ENCODE measurements at places on chromosomes 12 and 14.

DNA sequence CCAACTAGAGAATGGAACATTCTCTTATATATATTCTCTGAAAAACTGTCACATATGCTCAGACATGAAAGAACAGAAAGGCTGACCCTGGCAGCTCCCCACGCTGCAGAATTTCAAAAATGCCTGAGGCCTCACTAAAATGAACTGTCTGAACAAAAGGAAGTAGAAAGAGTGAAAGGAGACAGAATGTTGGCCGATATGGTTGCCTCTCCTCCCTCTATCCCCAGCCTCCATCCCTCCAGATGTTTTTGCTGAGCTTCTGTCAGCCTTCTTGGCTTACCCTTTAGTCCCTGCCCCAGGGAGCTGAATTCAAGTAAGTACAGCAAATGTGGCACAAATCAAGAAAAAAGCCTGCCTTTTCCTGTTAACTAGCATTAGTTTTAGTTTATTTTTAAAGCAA is 6.9 kb downstream of the SMCO2 start:
- H3K4me1 ChIP-seq, result no peaks in the 10 kb centered on the region
- H3K27ac ChIP-seq, result no peak overlapping the region
- H3K27me3 ChIP-seq, result no peaks in the 10 kb centered on the region

DNA sequence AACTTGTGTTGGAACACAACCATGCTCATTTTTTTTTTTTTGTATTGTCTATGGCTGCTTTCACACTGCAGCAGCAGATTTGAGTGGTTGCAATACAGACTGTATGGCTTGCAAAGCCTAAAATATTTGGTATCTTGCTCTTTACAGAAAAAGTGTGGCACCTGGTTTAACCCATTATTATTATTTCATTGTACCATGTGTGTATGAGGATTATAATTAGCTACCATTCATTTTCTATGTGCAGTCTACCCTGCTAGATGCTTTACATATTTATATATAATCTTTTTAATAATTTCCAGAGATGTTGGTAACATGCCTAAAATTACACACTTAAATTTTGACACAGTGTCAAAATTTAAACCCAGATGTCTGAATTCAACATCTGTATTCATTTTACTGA is 37.7 kb downstream of the SPATS2 start:
- H3K27me3 ChIP-seq, result no peaks in the 10 kb centered on the region
- H3K4me3 ChIP-seq, result no peak overlapping the region
- H3K27ac ChIP-seq, result no peak overlapping the region
- no peaks in the 10 kb centered on the region for H3K36me3 ChIP-seq

DNA sequence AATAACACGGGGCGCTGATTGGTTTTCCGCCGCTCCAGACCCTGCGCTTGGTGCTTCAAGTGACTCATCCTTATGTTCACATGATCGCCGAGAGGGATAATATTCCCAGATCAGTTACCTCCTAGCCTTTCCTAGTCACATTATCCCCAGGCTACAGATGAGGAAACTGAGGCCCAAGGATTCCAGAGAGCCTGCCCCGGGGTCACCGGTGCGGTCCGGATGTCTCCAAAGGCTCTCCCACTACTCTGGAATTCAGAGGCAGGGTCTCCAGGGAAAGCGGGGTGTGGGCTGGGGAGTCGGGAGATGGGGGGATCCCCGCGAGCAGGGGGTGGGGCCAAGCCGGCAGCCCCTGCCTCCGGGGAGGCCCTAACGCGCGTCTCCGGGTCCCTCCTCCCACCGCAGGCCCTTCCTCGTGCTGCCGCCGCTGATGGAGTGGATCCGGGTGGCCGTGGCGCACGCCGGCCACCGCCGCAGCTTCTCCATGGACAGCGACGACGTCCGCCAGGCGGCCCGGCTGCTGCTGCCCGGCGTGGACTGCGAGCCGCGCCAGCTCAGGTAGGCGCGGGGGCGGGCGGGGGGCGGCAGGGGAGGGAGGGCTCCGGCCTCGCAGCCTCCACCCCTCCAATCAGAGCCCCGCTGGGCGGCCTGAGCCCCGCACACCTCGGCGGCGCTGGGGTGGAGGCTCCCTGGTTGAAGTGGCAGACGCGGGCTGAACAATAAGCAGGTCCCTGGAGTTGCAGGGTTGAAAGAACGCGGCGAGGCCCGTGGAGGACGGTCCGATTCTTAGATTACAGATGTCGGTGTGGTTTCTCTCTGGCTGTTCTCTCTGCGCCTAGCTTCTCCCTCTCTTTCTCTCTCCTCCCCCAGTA is 104.6 kb upstream of the PWP1 start:
- H3K27me3 ChIP-seq, result no peaks in the 10 kb centered on the region
- no peak overlapping the region for H3K27ac ChIP-seq
- H3K36me3 ChIP-seq, result peaks cover 13% of the 10 kb centered on the region
- H3K4me3 ChIP-seq, result no peak overlapping the region
- no peak for DNase-seq

GRCh38 chr14:51333901-51334521 is 94.0 kb downstream of the TMX1 start:
- no peaks in the 10 kb centered on the region for H3K36me3 ChIP-seq
- H3K27ac ChIP-seq, result no peak overlapping the region
- no peaks in the 10 kb centered on the region for H3K27me3 ChIP-seq
- DNase-seq, result no peak

GRCh38 chr14:71521238-71522135 is 410.7 kb upstream of the RGS6 start:
- H3K27ac ChIP-seq, result no peak overlapping the region
- no peaks in the 10 kb centered on the region for H3K4me1 ChIP-seq
- no peak for DNase-seq
- H3K27me3 ChIP-seq, result no peaks in the 10 kb centered on the region
- no peaks in the 10 kb centered on the region for H3K36me3 ChIP-seq

GRCh38 chr12:15794196-15794595 is 5.0 kb upstream of the EPS8 start:
- no peak overlapping the region for H3K27ac ChIP-seq
- H3K4me1 ChIP-seq, result no peaks in the 10 kb centered on the region
- no peak overlapping the region for H3K4me3 ChIP-seq
- H3K27me3 ChIP-seq, result peaks cover 5% of the 10 kb centered on the region
- no peak for DNase-seq

GRCh38 chr14:90060312-90060964 is 1.4 kb upstream of the KCNK13 start:
- no peak overlapping the region for H3K27ac ChIP-seq
- peaks cover 11% of the 10 kb centered on the region for H3K27me3 ChIP-seq
- H3K4me3 ChIP-seq, result peak overlapping the region; percentile 41
- DNase-seq, result peak; percentile 26
- H3K36me3 ChIP-seq, result no peaks in the 10 kb centered on the region
- peaks cover 12% of the 10 kb centered on the region for H3K4me1 ChIP-seq

DNA sequence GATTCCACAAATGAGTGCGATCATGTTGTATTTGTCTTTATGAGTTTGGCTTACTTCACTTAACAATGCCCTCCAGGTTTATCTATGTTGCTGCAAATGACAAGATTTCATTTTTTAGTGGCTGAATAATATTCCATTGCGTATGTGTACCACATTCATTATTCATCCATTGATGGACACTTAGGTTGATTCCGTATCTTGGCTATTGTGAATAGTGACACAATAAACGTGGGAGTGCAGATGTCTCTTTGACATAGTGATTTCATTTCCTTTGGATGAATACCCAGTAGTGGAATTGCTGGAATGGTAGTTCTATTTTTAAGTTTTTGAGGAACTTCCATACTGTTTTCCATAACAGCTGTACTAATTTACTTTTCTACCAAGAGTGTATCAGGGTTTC is 23.5 kb downstream of the AKAP6 start:
- no peaks in the 10 kb centered on the region for H3K36me3 ChIP-seq
- H3K27ac ChIP-seq, result no peak overlapping the region
- DNase-seq, result no peak
- H3K27me3 ChIP-seq, result no peaks in the 10 kb centered on the region
- H3K4me1 ChIP-seq, result no peaks in the 10 kb centered on the region

- H3K4me3 ChIP-seq, result no peak overlapping the region
- H3K27me3 ChIP-seq, result no peaks in the 10 kb centered on the region
- DNase-seq, result no peak
- H3K36me3 ChIP-seq, result no peaks in the 10 kb centered on the region
- H3K4me1 ChIP-seq, result no peaks in the 10 kb centered on the region
These were observed 70.4 kb downstream of the MOK start for GRCh38 chr14:102234331-102235264.

GRCh38 chr14:24861083-24861630 is 188.8 kb downstream of the STXBP6 start:
- H3K27me3 ChIP-seq, result no peaks in the 10 kb centered on the region
- H3K4me1 ChIP-seq, result no peaks in the 10 kb centered on the region
- no peak overlapping the region for H3K4me3 ChIP-seq
- H3K27ac ChIP-seq, result no peak overlapping the region

DNA sequence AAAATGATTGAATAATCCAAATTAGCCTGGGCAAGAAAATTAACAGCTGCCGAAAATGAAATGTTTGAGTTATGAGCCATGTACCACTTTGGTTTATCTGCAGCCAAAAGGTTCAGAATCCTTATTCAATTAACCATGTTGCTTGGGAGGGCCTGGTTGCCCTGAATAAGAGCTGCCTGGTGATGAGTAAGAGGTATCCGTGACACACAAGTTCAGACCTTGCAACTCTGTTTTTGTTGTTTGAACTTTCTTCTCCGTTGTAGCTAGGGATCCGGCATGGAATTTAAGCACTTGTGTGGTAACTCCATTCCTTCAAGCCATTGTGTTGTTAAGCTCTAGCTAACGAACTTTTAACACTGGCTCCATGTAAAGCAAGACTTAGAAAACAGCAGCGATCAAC is 35.7 kb downstream of the FOXA1 start:
- DNase-seq, result no peak
- no peaks in the 10 kb centered on the region for H3K27me3 ChIP-seq
- H3K27ac ChIP-seq, result no peak overlapping the region
- H3K36me3 ChIP-seq, result no peaks in the 10 kb centered on the region
- no peaks in the 10 kb centered on the region for H3K4me1 ChIP-seq
- no peak overlapping the region for H3K4me3 ChIP-seq

DNA sequence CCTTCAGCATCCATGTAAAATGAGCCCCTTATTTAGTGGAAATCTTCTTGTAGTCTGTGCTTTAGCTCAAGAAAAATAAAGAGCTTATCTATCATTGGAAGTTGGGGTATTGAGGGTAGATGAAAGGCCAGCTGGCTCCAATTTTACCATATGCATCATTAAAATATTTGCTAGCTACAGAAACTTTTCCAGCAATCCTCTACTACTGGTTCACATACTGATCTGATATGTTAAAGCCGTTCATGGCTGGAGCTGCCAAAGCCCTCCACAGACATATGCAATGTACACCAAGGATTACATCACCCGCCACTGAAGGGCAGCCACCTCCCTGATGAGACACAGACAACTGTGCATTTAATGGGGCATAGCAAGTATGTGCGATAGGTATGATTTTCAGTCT is 1205.3 kb downstream of the GALC start:
- no peaks in the 10 kb centered on the region for H3K4me1 ChIP-seq
- no peak overlapping the region for H3K27ac ChIP-seq
- H3K36me3 ChIP-seq, result no peaks in the 10 kb centered on the region
- no peaks in the 10 kb centered on the region for H3K27me3 ChIP-seq

DNA sequence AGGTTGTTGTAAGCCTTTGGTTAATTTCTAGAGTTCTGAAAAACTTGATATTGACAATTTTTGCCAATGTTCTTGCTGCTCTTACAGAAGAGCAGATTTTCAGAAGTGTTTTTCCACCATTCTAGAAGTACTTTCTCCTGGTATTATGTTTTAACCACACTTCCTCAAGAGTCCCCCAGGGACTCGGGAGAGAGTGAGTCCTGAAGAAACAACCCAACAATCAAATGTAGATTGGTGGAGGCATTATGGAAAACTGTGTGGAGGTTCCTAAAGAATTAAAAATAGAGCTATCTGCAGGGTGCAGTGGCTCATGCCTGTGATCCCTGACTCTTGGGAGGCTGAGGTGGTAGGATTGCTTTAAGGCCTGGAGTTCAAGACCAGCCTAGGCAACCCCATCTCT is 26.7 kb downstream of the OR10P1 start:
- no peak overlapping the region for H3K4me3 ChIP-seq
- no peak overlapping the region for H3K27ac ChIP-seq
- DNase-seq, result no peak
- no peaks in the 10 kb centered on the region for H3K27me3 ChIP-seq
- H3K4me1 ChIP-seq, result no peaks in the 10 kb centered on the region

GRCh38 chr12:82835217-82835616 is 148.5 kb downstream of the TMTC2 start:
- no peak for DNase-seq
- H3K36me3 ChIP-seq, result no peaks in the 10 kb centered on the region
- H3K27ac ChIP-seq, result no peak overlapping the region
- no peak overlapping the region for H3K4me3 ChIP-seq

GRCh38 chr14:24032727-24033418 is 18.9 kb upstream of the CARMIL3 start:
- DNase-seq, result no peak
- no peaks in the 10 kb centered on the region for H3K4me1 ChIP-seq
- H3K27ac ChIP-seq, result no peak overlapping the region
- H3K4me3 ChIP-seq, result no peak overlapping the region
- H3K36me3 ChIP-seq, result no peaks in the 10 kb centered on the region

- H3K4me1 ChIP-seq, result no peaks in the 10 kb centered on the region
- no peaks in the 10 kb centered on the region for H3K27me3 ChIP-seq
- H3K27ac ChIP-seq, result no peak overlapping the region
These were observed 2.3 kb downstream of the OR6C75 start for GRCh38 chr12:55365086-55365485.

DNA sequence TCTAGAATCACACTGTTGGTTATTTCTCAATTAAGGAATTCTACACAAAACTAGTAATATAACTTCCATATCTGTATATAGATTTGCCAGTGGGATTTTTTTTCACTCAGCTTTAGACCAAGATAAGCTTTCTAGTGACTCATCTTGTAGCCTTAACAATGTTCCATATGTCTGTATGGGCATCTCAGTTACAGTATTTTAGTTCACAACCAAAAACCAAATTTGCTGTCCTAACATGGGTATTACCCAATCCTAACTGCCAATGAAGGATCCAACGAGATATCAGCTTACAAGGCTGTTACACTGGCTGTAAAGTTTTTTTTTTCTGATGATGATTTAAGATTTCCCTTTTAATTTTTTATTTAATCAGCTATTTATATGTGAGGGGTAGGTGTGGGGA is 31.5 kb upstream of the KRR1 start:
- no peaks in the 10 kb centered on the region for H3K4me1 ChIP-seq
- DNase-seq, result no peak
- H3K36me3 ChIP-seq, result no peaks in the 10 kb centered on the region
- H3K4me3 ChIP-seq, result no peak overlapping the region

GRCh38 chr12:60169904-60170303 is 574.1 kb downstream of the SLC16A7 start:
- H3K36me3 ChIP-seq, result no peaks in the 10 kb centered on the region
- DNase-seq, result no peak
- H3K4me3 ChIP-seq, result no peak overlapping the region
- H3K4me1 ChIP-seq, result no peaks in the 10 kb centered on the region
- no peaks in the 10 kb centered on the region for H3K27me3 ChIP-seq
- H3K27ac ChIP-seq, result no peak overlapping the region

GRCh38 chr14:79613625-79614024 is 597.7 kb downstream of the DIO2 start:
- no peaks in the 10 kb centered on the region for H3K27me3 ChIP-seq
- no peak for DNase-seq
- no peak overlapping the region for H3K27ac ChIP-seq
- H3K4me3 ChIP-seq, result no peak overlapping the region
- no peaks in the 10 kb centered on the region for H3K36me3 ChIP-seq

All from naive thymus-derived CD4-positive, alpha-beta T cell (primary cell).